ENCODE measurements at places on chromosomes 3 and 15.

- no peak for DNase-seq
Observed at GRCh38 chr15:32919749-32920414, 202.1 kb downstream of the GREM1 start.

- DNase-seq = peak; percentile 63
Observed at GRCh38 chr15:40322531-40323238, 807 bp upstream of the INAFM2 start.

GRCh38 chr3:64730681-64731080 lies 42.9 kb upstream of the ADAMTS9 start:
- DNase-seq = no peak

- DNase-seq = no peak
Observed at GRCh38 chr15:24662991-24663390, 12.6 kb upstream of the NPAP1 start.

GRCh38 chr3:149933858-149934257 lies 36.8 kb downstream of the PFN2 start:
- DNase-seq = no peak

DNA sequence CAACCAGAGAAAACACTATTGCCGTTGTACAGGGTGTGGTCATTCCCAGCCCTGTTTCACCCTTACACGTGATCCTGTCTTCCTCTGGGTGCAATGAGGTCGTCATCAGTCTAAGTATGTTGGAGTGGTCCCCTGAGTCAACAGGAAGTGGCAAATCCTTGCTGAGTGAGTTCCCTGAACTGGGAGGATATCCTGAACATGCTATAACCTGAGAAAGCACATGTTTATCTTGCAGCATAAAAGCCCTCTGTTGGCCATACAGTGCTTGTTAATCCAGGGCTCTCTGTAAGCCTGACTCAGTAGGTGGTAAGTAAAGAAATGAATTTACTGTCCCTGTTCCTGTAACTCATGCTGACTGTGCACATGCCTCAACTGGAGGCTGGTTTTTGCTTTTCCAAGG lies 477.8 kb upstream of the RGMA start:
- DNase-seq = no peak

DNA sequence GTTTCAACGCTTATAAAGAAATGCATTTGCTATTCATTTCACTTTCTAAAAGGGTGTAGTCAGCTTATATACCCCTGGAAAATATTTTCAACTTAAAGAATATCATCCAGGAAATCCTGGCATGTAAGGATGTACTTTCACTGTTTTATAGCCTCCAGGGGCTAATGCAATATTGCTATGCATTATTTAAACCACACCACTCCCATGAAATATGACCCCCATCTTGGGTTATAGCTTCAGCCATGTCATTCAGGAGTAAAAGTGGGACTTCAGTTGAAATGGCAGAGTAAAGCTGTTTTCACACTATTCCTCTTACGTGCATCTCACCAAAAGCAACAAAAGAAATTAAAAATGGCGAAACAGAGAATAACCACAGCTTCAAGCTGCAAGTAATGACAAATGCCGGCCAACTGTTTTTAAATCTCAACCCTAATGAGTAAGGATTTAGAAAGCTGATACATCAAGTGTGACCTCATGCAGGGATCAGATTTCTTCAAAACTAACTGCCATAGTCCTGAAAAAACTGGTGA lies 84.5 kb downstream of the COL6A6 start:
- no peak for DNase-seq

DNA sequence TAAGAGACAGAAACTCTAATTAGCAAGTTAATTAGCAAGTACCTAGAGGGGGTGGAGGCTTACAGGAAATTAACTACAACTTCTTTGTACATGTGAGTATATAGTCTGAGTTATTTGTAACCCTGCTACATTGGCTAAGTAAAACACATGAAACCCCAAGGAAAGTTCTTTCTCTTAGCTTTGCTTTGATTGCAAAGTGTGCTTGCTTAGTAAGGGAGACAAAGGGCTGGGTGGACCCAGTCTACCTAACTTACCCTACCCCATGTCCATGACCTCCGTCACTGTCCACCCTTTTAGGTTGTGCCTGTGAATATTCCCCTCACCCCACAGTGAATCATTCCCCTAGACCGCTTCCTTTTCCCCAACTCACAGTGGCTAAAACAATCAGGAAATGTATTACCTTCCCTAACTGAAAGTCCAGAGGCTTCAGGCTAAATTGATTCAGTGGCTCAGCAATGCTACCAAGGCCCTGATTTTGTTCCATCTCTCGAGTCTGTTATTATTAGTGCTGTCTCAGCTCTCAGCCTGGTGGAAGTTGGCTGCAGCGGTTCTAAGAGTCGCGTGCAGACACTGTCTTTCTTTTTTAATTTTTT lies 31.1 kb upstream of the RYR3 start:
- no peak for DNase-seq

GRCh38 chr3:172694573-172695246 lies 16.2 kb downstream of the NCEH1 start:
- DNase-seq = no peak

DNA sequence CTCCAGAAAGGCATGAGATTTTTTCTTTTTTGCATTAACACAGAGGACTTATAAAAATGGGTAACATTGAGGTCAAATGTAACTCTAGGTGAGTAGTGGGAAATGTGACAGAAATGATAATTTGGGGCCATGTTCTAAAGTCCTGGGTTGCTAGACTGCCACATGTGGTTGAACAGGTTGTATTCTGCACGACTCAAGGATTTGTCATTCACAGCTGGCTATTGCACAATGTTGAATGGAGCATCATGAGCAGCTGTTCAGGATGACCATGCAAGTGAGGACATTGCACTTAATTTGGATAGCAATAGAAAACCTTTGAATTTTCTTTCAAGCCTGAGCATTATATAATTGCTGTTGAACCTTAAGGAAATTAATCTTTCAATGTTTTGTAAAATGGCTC lies 396.6 kb downstream of the NAALADL2 start:
- DNase-seq = no peak

GRCh38 chr15:89329329-89330084 lies 5.1 kb downstream of the POLG start:
- no peak for DNase-seq

- DNase-seq = no peak
Observed at GRCh38 chr3:153679714-153680113, 441.5 kb upstream of the ARHGEF26 start.

DNA sequence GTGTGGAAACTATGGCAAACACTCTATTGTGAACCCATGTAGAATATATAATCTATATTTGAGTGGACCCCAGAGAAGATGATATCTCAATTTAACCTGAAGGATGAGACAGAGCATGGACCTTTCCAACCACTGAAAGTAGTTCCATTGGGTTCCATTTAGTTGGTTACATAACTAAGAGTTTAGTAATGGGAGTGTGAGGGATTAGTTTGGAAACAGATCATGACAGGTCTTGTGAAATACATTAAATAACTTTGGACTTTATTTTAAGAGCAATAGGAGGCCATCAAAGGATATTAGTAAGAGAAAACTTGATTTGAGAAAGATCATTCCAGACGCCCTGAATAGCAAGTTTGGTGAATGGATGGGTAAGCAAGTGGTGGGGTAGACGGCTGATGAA lies 487.2 kb upstream of the ROBO2 start:
- no peak for DNase-seq

- DNase-seq = no peak
Observed at GRCh38 chr15:39479911-39480310, 101.0 kb upstream of the THBS1 start.

DNA sequence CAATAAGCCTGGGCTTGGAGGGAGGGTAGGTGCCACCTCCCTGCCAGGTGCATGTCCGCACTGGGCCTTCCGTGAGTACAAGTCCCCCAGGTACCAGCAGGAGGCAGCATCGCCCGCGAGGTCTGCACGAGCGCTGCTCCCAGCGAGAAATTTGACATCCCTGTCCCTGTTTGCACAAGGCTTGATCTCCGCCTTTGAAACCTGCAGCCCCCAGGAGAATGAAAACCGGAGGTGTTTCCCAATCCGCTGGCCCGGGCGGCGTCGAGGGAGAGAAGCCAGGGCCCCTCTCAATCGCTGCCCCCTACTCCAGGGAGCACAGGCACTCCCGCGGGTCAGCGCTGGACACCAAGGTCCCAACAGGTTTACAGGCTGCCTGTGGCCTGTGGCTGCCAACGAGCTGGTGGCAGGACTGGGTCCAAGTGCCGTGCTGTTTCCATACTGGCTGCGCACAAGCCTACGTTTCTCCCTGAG lies 961 bp downstream of the HAPLN3 start:
- peak; percentile 27 for DNase-seq

DNA sequence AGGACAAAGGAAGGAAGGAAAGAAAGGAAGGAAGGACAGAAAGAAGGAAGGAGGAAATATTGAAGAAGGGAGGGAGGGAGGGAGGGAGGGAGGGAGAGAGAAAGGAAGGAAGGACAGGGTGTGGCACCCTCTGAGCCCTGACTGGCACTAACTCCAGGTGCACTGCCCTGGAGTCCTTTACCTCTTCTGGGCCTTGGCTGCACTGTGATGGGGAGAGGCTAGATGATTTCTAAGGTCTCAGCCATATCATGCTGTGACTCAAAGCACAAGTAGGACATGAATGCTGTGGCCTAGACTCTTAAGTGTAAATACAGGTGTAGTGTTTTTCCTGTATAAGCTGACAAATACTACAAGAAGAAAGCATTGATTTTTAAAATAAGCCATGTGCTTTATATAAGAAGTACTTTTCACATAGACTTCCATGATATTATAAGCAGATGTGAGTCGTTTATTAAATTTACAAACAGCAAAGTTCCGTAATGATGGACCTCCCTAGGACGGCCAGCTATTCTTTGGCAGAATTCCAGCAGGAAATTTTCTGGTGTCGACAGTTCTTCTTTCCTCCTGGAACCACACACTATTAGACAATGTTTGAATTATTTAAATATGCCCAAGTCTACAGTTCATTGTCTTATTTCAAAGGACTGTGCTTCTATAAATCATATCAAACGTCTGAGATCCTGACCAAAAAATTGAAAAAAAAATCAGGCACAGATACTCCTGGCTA lies 213.8 kb upstream of the C2CD4B start:
- no peak for DNase-seq

- DNase-seq = no peak
Observed at GRCh38 chr3:179949412-179949811, 87.3 kb downstream of the PEX5L start.

DNA sequence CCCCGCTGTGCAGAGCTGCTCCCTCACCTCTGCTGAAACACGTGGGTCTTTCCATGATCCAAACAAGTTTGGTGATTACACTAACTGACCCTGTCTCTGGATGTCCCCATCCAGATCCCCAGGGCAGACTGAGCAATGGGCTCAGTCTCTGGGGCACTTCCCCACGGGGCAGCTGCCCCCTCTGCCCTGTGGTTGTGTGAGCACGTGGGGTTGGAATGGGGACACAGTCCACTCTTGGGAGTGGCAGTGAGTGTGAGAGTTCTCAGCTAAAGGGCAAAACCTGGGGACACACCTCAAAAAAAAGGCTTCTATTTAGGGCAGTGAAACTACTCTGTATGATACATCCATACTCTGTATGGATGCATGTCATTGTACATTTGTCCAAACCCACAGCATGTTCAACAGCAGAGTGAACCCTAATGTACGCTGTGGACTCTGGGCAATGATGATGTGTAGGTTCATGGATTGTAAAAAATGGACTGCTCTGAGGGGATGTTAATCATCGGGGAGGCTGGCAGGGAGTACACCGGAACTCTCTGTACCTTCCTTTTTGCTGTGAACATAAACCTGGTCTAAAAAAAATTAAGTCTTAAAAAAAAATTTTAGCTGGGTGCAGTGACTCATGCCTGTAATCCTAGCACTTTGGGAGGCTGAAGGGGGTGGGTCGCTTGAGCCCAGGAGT lies 49.9 kb upstream of the BLM start:
- no peak for DNase-seq

GRCh38 chr15:51137880-51138430 lies 43.2 kb upstream of the TNFAIP8L3 start:
- no peak for DNase-seq

GRCh38 chr3:71530903-71531530 lies 52.5 kb downstream of the FOXP1 start:
- DNase-seq = no peak

GRCh38 chr15:71730277-71731144 lies 79.8 kb upstream of the NR2E3 start:
- DNase-seq = peak; percentile 21

GRCh38 chr3:61199843-61200242 lies 51.4 kb downstream of the FHIT start:
- DNase-seq = no peak

GRCh38 chr3:127668906-127669305 lies 3.8 kb upstream of the ABTB1 start:
- DNase-seq = no peak
